SHP77 (cell line): ENCODE measurements at places on chromosomes 1 and 21.

DNA sequence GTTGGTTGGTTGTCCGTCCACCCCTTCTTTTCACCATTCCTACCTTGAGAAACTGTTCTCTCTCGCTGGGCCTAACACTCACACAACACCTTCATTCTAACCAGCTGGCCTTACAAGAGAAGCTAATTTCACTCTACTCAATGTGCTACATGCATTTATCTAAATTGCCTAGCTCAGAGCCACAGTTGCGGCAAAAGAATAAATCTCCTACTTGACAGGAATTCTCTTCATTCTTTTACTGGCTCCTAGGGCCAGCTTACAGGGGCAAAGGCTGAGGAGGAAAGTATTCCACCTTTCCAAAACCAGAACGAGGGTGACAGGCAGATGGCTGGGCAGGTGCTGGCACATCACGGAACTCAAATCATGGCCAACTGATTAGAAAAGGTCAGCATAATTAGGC is 6.5 kb downstream of the F3 start:
- no peak for DNase-seq

GRCh38 chr1:15400627-15401026 is 9.1 kb upstream of the EFHD2 start:
- no peak for DNase-seq

GRCh38 chr1:226497991-226498639 is 50.4 kb upstream of the STUM start:
- no peak for DNase-seq

DNA sequence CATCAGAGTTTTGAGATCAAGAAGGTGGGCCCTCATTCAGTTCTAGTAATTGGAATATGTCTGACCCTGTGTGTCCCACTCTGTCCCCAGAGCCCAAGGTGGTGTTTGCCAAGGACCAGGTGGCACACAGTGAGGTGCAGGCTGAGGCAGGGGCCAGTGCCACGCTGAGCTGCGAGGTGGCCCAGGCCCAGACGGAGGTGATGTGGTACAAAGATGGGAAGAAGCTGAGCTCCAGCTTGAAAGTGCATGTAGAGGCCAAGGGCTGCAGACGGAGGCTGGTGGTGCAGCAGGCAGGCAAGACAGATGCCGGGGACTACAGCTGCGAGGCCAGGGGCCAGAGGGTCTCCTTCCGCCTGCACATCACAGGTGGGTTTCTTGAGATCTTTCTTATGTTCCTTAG is 35.2 kb downstream of the OBSCN start:
- DNase-seq: no peak

DNA sequence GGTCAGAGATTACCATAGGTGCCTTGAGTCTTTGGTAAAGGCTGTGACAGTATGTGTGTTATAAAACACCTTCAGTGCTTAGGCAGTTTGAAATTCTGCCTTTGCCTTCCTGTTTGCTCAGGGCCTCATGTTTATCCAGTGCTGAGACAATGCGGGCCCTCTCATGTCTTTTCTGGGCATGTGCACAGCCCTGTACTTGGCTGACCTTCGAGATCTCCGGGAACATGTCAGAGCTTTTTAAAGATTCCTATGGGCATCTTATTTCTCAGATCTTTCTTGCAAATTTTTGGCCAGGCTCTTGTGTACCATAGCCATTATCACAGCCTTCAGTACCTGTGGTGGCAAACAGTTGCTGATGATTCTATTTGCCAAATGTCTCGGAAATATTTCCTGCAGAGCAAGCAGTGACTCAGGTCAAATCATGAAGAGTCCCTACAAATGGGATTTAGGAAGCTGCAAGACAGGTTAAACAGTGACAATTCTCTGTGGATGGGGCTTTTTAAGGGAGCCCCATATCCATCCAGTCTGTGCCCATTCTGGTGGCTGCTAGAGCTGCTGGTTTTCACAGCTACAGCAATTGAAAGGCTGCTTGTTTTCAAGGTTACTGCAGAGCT is 42.1 kb downstream of the HOOK1 start:
- peak; percentile 64 for DNase-seq

- DNase-seq: no peak
Observed at GRCh38 chr1:121538943-121539575, 354.3 kb downstream of the SRGAP2C start.

DNA sequence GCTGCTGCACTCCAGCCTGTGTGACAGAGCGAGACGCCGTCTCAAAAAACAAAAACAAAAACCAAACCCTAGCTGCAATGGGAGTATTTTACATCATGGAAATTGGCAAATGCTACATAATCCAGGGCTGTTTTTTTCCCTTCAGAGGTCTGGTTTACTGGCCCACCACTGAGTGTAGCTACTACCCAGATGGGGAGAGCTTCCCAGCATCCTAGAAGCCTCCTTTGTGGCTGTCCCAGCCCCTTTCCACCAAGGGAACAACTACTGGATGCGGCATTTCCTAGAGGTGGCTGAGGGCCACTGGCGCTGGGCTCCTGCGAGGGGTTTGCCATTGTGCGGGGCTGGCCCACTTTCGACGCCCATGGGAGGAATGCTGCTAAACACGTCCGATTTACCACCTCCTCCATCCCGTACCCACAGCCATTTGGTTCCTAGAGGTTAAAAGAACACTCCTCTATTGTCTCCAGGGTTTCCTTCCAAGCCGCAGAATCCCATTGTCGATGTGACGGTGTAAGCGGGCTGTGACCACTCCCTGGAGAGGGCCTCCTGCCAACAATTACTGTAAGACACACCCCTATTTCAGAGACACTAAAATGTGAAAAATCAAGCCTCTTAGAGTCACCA is 55.4 kb downstream of the RUNX3 start:
- no peak for DNase-seq

GRCh38 chr1:38139738-38140487 is 93.3 kb upstream of the POU3F1 start:
- no peak for DNase-seq

- no peak for DNase-seq
Observed at GRCh38 chr1:116382857-116383483, 9.9 kb downstream of the ATP1A1 start.

- no peak for DNase-seq
Observed at GRCh38 chr1:162177126-162177525, 107.6 kb downstream of the NOS1AP start.

DNA sequence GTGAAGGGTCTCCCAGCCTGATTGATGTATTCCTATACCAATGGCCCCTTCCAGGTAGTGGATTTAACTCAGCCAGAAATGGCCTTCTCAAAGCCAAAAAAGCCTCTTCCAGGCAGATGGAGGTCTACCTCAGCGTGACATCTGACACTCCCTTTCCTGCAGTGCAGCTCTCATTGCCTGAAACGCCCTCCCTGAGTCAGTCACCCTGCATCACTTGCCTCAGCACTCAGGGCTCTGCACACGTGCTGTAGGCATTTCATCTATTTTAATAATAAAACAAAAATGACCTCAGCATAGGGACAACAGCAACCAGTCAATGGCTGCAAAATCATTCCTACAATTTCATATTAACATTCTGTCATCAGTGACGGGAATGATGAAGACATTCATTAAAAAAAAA is 64.4 kb upstream of the GJA5 start:
- no peak for DNase-seq

GRCh38 chr1:76138217-76138616 is 63.7 kb downstream of the ST6GALNAC3 start:
- DNase-seq: no peak
